ENCODE measurements at places on chromosomes 1 and 21.

DNA sequence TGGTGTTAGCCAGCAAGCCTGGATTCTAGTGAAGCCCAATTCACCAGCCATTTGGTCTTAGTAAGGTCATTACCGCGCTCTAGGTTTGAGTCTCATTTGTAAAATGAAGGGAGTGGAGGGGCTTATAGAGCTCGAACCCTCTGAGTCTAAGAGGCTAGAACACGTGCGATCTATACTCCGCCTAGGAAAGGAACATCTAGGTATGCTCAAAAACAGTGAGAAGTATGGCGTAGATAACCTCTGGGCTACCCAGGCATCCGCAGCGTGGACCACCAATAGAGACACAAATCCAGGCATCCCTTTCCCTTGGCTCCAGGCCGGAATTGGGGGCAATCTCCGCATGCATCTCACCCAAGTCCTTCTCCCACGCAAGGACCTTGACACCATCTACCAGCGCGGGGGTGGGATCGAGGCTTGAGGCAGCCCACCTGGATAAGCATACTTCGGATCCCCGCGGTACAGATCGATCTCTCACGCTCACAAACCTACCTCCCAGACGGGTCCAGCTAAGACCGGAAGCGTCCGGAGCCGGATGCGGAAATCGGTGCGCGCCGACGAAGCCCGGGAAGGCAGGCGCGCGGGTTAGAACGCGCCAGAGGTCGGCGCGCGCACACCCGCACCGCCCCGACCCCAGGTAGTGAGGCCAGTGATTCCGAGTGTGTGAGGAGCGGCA, at the start of gene METTL25B:
Gene METTL25B, plus strand, starts transcription at position 544 of the 673 bp plus-strand sequence. CDS start 636 bp downstream, outside the sequence.
- peak; percentile 65 for DNase-seq

DNA sequence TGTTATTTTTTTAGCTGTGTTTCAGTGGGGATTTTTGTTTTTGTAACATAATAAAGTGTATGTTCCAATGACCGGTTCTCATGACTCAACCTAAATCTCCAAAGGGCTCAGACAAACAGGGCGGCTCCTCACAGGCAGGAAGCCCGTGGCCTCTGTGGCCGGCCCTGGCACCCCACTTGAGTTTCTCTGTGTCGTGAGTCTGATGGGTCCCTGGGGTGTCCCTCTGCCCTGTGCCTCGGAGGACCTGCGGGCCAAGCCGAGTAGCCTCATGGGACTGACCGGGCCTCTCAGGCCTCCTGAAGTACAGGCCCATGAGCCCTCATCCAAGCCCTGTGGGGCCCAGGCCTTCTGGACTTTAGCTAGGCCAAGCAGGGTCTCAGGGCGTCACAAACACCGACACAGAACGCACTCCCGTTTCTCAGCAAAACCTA, 16.1 kb upstream of the CCDC27 start:
- DNase-seq: no peak

- DNase-seq: no peak
Measured at GRCh38 chr21:45977396-45977795, 4.2 kb upstream of the COL6A1 start.

- DNase-seq: no peak
Measured at GRCh38 chr1:220441211-220441610, 86.7 kb upstream of the MARK1 start.

DNA sequence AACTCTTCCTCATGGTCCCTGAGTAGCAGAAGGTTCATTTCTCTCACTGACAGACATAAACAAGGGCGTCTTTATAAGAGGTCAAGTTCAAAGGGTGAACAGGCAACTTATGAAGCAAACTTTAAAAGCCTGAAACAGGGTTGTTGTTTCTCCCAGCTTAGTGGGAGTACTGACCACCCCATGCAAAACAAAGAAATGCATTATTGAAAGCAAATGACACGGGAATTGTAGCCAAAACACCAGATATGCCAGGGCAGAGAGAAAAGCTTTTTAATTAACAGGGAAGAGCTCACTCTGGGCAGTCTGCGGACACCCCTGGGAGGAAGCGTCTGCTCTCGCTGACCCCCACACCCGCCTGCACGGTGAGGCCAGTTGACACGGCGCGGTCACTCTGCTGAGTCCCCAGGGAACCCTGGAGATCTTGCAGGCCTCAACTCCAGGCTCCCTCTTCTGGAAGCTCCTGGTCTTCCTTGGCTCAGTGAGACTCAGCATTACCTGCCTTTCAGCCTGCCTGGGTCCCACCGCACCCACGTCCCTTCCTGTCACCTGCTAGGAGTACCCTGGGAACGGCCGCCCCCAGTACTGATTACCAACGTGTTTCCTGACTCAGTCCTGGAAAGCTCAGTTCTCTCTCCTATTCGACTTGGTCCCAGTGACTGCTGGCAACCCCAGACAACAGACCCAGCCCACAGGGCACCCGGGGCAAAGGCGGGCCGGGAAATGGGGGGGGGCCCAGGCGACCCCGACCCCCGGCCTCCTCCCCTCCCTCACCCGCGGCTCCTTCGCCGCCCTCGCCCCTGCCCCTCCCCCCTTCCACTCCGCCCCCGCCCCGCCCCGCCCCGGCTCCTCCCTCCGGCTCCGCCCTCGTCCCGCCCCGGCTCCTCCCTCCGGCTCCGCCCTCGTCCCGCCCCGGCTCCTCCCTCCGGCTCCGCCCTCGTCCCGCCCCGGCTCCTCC, 972 bp downstream of the CFAP410 start:
- DNase-seq: no peak

DNA sequence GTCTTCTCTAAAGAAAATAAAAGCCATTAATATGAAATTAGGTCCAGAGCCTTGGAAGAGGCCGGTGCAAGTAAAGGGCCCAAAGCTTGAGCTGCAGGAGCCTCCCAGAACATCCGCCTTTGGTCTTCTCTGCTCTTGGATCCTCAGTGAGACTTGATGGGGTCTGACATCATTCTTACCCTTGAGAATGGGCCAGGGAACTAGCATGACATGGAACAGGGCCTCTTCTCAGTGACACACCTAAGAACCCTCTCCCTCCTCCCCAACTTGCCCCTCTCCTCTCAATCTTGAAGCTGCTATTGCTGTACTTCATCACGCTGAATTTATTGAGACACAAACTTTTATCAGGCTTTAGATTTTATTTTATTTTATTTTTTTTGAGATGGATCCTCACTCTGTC, 40.3 kb upstream of the SRSF10 start:
- DNase-seq: no peak

- no peak for DNase-seq
Measured at GRCh38 chr1:225844236-225845061, 34.5 kb downstream of the EPHX1 start.

GRCh38 chr1:185532856-185533255, 201.3 kb upstream of the HMCN1 start:
- DNase-seq: no peak

DNA sequence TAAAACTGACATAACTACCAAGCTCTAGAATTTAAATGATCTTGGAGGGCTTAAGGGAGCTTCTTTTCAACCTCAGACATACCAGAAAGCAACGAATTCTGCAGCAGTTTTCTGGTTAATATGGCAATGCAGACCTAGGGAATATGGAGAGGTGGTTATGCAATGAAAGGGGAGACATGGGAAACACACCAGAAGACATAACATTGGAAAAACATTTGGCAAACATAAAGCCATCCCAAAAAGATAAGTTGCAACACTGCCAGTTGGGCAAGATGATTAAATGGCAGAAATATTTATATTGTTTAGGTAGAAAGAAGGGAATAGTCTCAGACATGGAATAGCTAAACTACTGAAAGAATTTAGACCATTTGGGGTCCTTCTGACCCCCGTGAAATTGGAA, 104.5 kb downstream of the KCNJ6 start:
- DNase-seq: no peak

DNA sequence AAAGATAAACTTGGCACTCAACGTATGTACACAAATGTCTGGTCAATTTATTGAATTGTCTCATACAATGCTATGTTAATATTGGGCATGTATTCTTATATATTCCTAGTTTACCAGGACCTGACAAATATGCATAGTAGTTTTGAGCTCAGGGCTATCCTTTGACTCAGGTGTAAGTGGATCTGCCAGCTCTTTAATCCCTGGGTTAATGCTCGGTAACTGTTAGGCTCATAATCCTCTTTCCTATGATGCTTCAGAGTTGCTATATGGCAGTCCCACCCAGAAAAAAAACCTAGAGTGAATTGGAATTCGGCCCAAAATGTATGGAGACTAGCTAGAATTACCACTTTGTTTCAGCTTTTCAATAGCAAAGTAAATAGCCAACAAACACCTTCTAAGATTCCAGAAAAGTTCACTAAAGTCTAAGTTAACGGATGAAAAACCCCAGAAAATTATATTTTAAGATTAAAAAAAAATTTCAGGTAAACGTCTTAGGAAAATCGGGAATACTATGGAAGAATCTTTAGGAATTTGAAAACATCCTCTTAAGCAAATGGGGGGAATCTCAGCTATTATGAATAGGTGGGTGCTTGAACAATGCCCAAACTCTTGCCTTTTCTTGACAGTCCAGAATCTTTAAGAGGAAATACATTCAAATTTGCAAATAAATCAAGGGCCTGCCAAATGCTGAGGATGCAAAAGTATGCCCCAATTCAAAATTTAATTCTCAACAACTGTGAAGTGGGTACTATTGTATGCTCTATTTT, 10.9 kb downstream of the H3-3A start:
- no peak for DNase-seq

DNA sequence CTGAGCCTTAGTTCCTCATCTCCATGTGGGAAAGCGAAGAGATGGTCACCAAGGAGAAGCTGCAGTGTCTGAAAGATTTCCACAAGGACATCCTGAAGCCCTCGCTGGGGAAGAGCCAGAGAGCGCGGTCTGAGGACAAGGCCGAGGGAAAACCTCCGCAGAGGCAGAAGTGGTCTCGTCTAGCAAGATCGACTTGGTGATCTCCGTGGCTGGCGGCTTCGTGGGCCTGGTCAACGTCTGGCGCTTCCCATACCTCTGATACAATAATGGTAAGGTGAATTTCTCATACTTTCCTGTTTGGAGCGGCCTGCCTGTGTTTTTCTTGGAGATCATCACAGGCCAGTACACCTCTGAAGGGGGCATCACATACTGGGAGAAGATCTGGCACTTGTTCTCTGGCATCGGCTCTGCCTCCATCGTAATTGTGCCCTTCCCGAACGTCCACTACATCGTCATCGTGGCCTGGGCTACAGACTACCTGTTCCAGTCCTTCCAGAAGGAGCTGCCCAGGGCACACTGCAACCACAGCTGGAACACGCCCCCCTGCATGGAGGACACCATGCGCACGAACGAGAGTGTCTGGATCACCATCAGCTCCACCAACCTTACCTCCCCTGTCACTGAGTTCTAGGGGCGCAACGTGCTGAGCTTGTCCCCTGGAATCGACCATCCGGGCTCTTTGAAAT, 841.1 kb upstream of the TMPRSS15 start:
- no peak for DNase-seq

DNA sequence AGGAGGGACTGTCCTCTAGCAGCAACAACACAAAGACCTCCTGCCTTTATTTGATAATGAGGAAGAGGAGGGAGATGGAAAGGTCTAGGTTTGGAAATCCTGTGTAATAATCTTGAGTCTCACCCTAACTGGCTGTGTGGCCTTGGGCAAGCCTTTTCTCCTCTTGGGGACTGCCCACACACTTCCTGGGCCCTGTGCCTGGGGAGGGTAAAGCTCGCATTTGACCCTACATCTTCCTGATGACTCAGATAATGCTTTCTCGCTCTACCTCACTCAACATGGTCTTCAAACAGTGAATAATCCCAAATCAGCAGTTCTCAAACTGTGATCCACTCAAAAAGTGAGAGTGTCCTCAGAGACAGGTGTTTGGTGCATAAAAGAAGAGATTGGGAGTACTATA, 81.2 kb downstream of the VWA5B1 start:
- DNase-seq: no peak

- no peak for DNase-seq
Measured at GRCh38 chr1:3551290-3551678, 60.0 kb downstream of the MEGF6 start.

DNA sequence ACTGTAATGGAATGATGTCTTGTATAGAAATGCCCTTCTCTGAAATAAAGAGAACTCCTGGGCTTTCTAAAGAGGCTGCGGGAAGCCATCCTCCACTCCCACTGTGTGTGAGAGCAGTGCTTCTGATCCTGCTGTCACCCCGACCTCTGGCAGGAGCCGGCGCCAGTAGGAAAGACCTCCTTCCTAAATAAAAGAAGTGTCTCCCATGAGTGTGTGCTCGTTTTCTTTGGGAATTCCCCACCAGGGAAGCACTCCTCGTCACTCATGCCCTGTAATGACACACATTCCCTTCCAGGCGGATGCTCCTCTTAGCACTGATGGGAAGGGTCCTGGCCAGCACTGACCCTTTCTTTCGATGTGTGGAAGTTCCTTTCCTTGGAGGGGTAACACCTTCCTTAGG, 20.1 kb downstream of the AGT start:
- DNase-seq: no peak

DNA sequence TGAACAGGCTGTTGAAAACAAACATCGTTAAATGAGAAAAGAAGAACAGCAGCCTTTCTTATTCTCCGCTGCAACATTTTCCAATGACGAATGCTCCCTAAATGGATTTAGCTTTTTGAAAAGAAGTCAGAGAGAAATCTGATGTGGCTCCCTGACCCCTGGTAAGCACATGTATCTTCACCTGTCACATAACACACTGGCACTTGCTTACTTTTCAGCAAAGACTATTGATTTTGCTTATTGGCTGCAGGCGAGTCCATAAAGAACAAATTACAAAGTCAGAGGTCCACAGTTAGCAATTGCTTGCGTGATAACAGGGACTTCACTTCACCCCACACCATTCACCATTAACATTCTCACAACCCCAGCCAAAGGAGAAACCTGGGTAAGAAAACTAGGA, 362.8 kb downstream of the GPATCH2 start:
- DNase-seq: no peak

GRCh38 chr1:233082778-233083550, 132.6 kb downstream of the NTPCR start:
- peak; percentile 12 for DNase-seq

- DNase-seq: no peak
Measured at GRCh38 chr1:190478149-190479049, 735 bp upstream of the BRINP3 start.

DNA sequence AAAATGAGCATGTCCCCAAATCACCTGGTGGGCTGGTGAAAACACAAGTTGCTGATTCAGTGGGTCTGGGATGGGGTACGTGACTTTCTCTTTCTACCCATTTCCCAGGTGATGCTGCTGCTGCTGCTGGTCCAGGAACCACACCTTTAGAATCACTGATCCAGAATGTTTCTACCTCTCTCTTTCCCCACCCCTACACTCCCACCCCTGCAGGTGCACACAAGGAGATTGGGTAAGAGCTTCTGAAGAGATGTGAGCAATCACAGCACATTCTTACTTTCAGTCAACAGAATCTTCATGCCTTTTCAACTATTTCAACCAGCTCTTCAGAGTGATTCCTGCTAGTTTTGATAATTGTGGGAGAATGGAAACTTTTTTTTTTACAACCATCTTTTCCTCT, 130.9 kb downstream of the LMX1A start:
- DNase-seq: no peak

DNA sequence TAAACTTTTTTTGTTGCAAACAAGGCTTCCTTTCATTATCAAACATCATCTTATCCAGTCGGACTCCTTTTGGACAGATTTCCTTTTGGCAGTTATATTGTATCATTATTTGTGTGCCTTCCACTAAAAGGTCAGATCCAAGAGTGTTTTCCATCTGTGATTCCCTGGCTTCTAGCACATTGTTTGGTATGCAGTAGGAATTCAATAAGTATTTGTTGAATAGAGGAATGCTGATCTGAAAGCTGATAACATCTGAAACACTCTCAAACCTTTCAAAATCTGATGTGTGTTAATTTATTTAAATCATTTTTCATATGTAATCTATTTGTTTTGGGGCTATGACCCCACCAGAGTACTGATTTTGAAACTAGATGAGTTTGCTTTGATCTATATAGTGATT, 39.0 kb downstream of the NDC1 start:
- DNase-seq: no peak
